ENCODE measurements at places on chromosomes 4 and X. TPM values are rescaled to one million over a fixed set of nuclear protein-coding genes. Genes with fewer than 3 reads are reported as not detected.

F9 gene
- total RNA-seq, result not detected

TBCK gene
- total RNA-seq, result 45.2 TPM

EPHA5 gene
- 12.8 TPM for total RNA-seq

PPP4R3C gene
- total RNA-seq, result not detected

CENPE gene
- total RNA-seq, result 21.6 TPM

NXF2 gene
- total RNA-seq, result not detected

GPM6B gene
- total RNA-seq, result 124 TPM

XAGE1A gene
- not detected for total RNA-seq

NKX3-2 gene
- total RNA-seq, result under 0.01 TPM

PDK3 gene
- total RNA-seq, result 32.0 TPM

STPG2 gene
- total RNA-seq, result not detected

REELD1 gene
- not detected for total RNA-seq

GPR143 gene
- 258 TPM for total RNA-seq

MAGEA8 gene
- total RNA-seq, result not detected

PIR gene
- 166 TPM for total RNA-seq

ZNF157 gene
- total RNA-seq, result under 0.01 TPM

SH2D1A gene
- total RNA-seq, result not detected

GASK1B gene
- 25.1 TPM for total RNA-seq

ARAP2 gene
- 20.6 TPM for total RNA-seq

DUSP9 gene
- total RNA-seq, result 3.3 TPM

TCEAL2 gene
- total RNA-seq, result not detected

NHS gene
- total RNA-seq, result 0.62 TPM

TCEAL6 gene
- not detected for total RNA-seq

PRDM8 gene
- 0.36 TPM for total RNA-seq

CCKAR gene
- not detected for total RNA-seq

CSAG2 gene
- not detected for total RNA-seq

CDX4 gene
- total RNA-seq, result not detected

DCK gene
- total RNA-seq, result 19.6 TPM

ARMCX2 gene
- total RNA-seq, result 28.6 TPM

DUSP21 gene
- not detected for total RNA-seq

FHIP1A gene
- 0.36 TPM for total RNA-seq

All from melanocyte of skin (primary cell).